8988T (cell line): ENCODE measurements at places on chromosomes 5 and 9.
A peak's percentile ranks its signal among the peaks of the same experiment; 100 is the strongest.

- peak; percentile 38 for DNase-seq
Observed at GRCh38 chr5:53479590-53480415, 626 bp upstream of the FST start.

GRCh38 chr9:135887585-135888050 is 19.7 kb downstream of the CAMSAP1 start:
- no peak for DNase-seq

- no peak for DNase-seq
Observed at GRCh38 chr5:73119451-73120157, 771 bp upstream of the TMEM171 start.

DNA sequence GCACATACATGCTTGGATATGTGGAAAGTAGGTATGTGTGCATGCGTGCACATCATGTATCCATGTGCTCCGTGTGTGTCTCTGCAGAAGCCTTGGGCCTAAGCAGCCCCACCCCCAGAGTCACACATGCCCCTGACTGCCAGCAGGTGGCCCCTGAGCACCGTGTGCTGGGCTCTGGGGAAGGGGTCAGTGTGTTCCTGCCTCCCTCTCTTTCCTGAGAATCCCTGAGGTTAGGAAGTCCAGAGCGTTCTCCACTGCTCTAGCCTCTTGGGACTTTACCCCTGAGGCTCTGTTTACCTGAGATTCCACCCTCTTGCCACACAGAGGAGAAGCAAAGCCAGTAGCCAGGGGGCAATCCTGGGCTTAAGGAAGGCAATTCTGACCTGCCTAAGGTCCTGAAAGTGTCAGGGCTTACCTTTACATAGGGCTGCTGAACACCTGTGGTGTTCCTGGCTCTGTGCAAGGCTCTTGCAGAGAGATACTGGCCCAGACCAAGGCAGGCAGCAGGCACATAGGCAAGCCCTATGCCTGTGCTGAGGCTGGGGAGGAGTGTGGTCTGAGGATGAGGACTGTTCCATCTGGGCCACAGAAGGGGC is 207.3 kb downstream of the TMEM38B start:
- peak; percentile 63 for DNase-seq

GRCh38 chr9:100577776-100578448 is at the start of gene CAVIN4:
TSS of gene CAVIN4 (plus strand) at chr9:100578079. CDS start at chr9:100578144, 65 bp downstream.
- DNase-seq: no peak
